ENCODE measurements at places on chromosomes 7 and 10.

- no peak for DNase-seq
These were observed 120.8 kb upstream of the RET start for GRCh38 chr10:42956045-42956444.

- DNase-seq: no peak
These were observed 18.7 kb downstream of the AFAP1L2 start for GRCh38 chr10:114385557-114385956.

DNA sequence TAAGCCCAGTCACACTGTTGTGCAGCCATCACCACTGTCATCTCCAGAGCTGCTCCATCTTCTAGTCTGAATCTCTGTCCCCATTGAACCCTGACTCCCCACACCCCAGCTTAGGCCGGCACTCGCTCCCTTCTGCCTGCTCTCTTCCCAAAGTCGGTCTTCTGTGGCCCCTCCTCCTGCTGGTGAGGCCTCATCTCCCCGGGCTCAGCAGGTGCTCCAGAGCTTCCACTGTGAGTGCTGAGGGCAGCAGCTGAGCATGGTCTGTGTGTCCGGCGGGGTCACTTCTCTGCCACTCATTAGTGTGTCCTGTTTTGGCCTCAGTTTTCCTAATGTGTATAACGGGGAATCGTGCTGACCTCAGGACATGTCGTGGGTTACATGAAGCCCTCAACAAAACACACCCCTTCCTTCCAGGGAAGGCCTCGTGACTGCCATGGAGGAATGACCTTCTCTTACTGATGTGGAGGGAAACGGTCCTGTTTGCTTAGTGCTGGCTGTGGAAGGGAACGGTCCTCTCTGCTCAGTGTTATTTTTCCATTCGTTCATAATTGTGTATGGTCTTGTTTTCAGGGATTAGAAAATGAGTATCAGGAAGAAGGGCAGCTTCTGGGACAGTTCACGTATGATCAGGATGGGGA lies 4.3 kb upstream of the GET4 start:
- no peak for DNase-seq

DNA sequence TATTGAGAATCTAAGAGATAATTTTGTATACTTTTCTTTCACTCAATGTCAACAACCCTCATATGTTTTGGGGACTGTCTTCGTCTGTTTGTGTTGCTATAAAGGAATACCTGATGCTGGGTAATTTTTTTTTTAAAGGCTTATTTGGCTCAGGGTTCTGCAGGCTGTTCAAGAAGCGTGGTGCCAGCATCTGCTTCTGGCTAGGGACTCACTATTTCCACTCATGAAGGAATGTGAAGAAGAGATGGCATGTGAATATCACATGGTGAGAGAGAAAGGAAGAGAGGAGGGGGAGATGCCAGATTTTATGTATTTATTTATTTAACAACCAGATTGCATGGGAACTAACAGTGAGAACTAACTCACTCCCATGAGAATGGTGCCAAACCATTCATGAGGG lies 827.4 kb upstream of the PHF14 start:
- no peak for DNase-seq

DNA sequence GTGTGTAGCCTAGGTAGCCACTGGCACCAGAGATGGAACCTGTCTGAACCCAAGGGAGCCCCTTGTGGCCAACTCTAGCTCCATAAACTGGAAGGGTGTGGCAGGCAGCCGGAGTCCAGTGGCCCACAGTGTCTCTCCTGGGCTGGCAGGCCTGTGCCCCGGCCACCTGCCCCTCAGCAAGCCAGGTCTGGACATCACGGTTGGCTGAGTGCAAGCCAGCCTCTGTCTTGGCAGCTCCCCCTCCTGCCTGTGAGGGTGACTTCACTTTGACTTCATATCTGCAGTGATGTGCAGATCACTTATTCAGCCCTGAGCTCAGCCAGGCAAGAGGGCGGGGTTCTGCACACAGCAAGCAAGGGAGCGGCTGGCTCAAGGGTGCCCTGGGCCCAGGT lies 1.3 kb upstream of the RET start:
- no peak for DNase-seq

DNA sequence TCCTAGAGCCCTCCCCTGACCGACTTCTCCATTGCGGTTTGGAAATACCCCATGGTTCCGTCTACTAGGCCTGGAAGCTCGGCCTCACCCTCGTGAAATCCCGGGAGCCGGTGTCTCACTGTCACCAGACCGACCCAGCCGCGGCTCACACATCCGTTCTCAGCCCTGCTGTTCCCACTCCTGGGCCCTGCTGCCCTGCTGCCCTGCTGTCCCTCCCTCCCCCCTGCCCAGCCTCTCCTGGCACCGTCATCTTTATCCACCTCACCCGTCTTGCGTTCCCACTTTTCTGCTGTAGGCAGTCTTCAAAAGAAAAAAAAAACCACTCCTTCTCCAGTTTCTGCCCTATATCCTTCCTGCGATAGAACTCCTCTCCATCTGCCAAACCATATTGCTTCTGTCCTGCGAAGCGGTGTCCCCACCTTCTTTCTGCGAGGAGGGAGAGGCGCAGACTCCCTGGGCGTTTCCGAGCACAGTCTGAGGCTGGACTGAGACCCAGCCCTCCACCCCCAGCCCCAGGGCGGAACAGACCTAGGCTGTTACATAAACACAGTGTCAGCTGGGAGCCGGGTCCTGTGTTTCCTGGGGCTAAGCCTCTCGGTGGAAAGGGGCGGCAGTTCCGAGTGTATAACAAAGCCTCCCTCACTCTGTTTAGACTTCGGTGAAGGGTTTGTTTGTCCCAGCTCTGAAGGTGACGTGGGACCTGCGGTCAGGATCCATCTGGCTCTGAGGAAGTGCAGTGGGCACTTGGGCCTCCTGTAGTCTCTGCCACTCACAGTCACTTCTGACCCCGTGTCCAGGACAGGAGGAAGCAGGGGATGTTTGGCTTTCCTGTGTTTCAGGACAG lies 2.8 kb downstream of the AGAP3 start:
- DNase-seq: no peak

DNA sequence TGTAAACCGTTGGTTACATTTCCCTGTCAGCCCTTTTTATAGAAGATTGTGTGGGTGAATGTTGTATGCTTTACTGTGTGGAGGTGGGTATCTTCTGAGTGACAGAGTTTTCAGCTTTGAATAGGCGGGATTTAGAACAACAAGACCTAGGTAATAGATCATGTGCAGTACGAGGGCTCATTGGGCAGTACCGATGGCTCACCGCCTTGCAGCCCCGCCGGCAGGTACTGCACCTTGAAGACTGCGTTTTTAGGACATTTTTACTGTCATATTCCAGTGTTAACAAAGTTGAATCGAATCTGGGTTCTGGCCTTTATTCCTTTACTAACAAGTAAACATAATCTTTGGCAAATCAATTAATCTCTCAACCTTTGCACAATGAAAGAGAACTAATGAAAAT lies 55.9 kb upstream of the NCF1 start:
- no peak for DNase-seq

DNA sequence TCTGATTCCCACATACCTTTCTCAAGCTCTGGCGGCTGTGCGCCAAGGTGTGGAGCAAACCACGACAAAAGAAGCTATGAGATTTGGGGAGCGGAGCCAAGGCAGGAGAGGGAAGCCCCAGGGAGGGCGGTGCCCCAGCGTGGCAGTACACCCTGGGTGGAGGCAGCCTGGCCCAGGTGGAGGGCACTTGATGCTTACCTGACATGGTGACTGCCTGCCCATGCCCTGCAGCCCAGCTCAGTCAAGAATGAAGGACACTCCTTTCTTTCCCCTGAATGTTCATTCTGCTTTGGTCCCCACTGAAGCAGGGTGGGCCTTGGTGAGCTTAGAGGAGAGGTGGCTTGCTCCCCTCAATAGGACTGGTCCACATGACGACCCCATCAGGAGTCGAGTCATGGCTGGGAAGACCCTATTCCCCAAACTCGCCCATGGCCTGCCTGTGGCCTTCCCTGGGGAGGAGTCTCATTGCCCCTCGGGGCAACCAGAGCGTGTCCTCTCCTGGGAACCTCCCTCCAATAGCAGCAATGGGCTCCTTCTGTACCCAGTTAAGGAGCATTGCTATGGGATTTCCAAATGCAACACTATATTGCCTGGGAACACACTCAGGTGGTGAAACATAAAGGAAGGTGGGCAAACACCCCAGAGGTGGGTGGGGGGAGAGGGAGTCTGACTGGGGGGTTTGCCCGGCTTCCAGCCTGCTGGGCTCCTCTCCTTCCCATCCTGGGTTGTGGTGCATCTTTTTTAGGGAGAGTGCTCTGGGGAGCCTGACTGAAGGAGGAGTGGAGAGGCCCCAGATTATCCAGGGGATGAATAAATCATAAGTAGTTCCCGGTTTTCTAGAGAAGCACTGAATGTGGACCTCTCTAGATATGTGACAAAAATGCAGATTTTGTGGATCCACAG lies 22.7 kb downstream of the RAMP3 start:
- DNase-seq: no peak

DNA sequence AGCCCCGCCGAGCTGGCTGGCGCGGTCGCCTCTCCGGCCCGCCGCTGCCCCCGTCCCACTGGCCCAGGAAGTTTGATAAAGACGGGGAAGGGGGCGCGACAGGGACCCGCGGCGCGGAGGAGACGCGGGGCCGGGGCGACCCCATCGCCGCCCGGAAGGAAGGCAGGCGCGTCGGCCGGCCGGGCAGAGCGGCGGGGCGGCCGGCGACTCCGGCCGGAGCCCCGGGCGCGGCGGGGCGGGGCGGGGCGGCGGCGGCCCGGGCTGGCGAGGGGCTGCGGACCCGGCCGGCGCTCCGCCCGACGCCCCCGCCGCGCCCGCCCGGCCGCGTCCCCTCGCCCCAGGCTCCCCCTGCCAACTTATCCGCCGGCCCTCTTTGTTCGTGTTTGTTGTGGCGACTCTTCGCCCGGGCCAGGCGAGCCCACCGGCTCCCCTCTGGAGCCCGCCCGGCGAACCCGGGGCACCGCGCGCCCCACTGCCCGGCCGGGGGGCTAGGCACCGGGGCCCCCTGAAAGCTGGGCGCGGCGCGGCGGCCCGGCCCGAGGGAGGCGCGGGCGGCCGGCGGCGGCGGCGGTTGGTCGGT lies 571 bp downstream of the KDM7A start:
- no peak for DNase-seq

DNA sequence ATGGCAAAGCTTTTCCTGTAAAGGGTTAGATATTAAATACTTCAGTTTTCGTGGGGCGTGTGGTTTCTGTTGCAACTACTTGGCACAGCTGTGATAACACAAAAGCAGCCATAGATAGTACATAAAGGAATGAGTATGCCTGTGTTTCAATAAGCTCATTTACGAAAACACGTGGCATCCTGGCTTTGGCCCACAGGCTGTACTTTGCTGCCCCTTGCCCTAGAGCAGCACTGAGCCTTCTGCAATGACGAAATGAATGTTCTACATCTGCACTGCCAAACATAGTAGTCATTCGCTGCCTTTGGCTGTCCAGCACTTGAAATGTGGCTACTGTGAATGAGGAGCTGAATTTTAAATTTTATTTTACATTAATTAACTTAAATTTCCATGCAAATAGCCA lies 376.2 kb upstream of the TPK1 start:
- DNase-seq: no peak

GRCh38 chr7:130486114-130486953 lies 5.6 kb upstream of the MEST start:
- peak; percentile 83 for DNase-seq

GRCh38 chr10:60200012-60200681 lies 189.5 kb downstream of the ANK3 start:
- DNase-seq: no peak

- no peak for DNase-seq
These were observed 22.5 kb downstream of the CHN2 start for GRCh38 chr7:29217113-29217512.

DNA sequence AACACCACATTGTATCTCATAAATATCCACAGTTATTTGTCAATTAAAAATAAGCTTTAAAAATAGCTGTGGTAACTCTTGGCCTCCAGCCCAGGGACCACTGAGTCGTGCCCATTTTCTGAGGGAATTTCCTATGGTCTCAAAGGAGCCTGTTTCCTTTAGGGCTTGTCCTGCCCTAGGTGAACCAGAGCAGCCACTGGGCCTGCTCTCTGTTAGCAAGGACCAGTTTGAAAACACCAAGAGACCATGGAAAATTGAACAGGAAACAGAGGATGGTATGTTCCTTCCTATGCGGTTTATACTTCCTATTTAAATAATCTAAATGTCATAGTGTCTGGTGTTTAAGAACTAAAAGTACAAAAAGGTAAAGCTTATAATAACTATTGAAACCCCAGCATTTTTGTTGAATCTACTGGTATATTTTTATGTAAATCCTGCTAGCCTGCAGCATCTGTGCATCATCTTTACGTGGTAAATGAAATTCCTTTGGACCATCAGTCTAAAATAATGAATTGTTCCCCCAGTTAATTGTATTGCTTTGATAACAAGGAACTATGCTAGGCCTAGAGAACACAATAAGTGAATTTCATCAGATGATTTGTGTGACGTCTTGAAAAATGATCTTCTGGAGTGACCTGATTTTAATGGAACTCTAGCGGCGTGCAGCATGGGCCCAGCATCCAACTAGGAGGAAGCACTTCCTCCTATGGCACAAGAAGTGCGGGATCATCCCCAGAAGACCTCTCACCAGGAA lies 333.7 kb downstream of the GFRA1 start:
- DNase-seq: no peak

DNA sequence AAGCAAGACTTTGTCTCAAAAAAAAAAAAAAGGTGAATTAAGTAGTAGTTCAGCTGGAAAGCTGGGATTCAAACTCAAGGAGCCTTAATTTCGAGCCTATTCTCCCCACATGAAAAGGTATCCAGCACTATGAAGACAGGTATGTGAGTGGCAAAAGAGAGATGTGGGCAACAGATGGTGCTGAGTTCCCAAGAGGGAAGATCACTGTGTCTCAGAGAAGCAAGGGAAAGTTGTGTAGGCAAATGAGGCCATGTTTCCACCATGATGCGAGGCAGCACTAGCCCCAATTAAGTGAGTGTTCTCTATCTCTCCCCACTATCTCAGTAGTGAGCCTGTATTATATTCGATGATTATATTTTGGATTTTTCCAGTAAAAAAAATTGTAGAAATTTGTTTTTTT lies 19.8 kb upstream of the ST7 start:
- DNase-seq: no peak

DNA sequence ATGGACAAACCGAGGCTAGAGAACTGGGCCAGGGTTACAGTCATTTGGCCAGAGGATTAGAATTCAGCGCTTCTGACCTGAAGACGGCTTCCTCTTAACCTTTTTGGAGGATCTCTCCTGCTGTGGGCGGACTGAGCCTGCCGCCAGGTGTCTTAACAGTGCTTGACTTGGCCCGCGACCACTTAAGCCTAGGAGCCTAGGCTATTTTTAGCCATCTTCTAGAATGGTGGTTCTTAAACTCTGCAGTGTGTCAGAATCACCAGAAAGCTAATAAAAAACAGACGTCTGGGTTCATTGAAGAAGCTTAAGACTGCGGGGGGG lies 722 bp downstream of the MDH2 start:
- DNase-seq: no peak

DNA sequence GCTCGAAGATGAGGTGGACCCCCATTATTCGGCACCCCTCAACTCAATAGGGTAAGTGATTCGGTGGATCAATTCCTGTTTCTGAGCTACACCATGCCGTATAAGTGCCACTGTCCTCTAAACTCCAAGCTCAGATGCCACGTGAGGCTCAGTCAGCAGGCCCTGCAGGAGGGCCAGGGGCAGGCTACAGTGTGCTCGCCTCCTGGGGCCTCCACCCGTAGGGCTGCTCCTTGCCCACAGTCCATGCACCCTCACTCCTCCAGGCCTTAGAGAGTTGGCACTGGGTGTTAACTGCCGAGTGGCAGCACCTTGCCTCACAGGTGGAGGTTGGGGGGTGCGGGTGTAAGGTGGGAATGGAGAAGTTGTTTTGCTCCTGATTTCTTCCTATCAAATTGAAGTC lies 12.1 kb downstream of the C10orf53 start:
- no peak for DNase-seq

GRCh38 chr7:123864436-123864835 lies 19.5 kb downstream of the HYAL4 start:
- DNase-seq: no peak

- DNase-seq: no peak
These were observed 30.4 kb downstream of the ZNF786 start for GRCh38 chr7:149060156-149060555.

Measured in PC-9 (cell line).